ENCODE measurements at places on chromosomes 12 and 14.

GRCh38 chr14:64773046-64773445, 68.8 kb downstream of the PLEKHG3 start:
- DNase-seq: no peak

- no peak for DNase-seq
Observed at GRCh38 chr12:109735825-109736551, 22.4 kb downstream of the FAM222A start.

DNA sequence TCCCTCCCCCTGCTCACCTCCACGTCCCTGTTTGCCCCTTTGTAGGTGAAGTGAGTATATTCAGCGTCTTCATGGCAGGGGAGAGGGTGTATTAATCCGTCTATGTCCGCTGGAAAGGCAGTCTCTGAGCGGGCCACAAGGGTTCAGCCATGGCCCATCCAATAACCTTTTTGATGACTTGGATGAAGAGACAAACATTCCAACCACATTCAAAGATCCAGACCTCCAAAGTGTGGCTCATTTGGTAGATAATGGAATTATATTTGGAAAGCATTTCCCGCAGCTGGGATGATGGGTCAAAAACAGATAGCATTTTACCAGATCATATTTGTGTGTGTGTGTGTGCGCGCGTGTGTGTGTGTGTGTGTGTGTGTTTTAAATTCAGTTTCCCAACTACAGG, 345.9 kb downstream of the DPF3 start:
- no peak for DNase-seq

DNA sequence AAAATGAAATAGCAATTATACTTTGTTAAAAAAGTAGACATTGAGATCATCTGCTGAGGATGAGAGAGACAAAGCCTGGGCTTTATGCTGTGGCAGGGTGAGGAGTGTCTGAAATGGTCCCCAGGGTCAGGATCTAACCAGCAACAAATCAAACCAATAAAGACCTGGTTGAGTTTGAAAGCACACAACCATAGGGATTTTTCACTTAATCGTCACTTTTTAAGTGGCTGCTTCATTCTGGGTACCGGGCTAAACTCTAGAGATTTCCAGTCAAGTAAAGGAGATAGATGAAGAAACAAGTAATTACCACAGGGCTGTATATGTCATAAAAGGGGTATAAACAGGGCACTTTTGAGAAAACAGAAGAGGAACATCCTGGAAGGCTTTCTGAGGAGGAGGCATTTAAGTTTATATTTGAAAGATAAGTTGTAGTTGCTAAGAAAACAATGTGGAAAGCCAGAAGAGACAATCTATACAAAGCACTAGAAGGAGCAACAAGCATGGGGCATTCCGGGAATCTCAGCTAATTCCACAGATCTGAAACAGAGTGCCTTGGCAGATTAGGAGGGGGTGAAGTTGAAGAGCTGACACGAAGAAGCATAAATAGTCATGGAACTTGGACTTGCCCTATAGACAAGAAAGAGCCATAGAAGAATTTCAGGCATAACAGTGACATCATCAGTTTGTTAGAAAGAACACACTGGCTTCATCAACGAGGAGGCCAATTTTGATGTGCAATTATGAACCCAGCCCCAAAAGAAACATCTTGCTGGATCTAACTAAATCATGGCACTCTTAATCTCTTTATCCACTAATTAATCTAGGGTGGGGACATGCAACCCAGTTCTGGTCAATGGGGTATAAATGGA, 46.9 kb upstream of the FRS2 start:
- no peak for DNase-seq

DNA sequence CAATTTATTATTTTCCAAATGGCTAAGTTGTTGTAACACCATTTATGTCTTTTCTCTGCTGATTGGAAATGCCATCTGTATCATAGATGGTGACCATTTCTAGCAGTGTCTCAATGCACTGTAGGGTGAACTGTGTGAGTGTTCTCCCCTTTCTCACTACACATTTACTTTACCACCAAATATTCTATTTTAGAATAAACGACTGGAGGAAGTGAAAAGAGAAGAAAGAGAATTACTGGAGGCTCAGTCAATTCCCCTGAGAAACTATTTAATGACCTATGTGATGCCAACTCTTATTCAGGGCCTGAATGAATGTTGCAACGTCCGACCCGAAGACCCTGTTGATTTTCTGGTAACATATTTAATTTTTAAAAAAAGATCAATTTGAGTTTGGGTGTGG, 15.5 kb upstream of the PAPOLA start:
- DNase-seq: no peak

GRCh38 chr14:51394384-51394783, 154.3 kb downstream of the TMX1 start:
- no peak for DNase-seq

- no peak for DNase-seq
Observed at GRCh38 chr12:96471368-96472050, 17.9 kb upstream of the CFAP54 start.

DNA sequence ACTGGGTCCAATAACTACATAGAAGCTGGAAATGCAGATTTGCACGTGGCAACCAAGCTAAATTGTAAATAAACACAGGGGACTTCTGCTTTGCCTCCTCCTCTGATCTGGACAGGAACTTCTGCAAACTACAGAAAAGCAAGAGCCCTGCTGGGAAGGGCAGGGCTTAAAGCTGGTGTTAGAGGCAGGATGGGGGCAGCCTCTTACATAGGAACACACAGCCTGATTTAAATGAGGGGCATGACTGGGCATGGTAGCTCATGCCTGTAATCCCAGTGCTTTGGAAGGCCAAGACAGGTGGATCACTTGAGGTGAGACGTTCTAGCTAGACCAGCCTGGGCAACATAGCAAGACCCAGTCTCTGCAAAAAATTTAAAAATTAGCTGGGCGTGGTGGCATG, 46.7 kb downstream of the ERH start:
- no peak for DNase-seq

GRCh38 chr14:72291908-72292688, 359.9 kb downstream of the RGS6 start:
- DNase-seq: peak; percentile 31

- no peak for DNase-seq
Observed at GRCh38 chr12:80747800-80748199, 31.1 kb downstream of the MYF5 start.

DNA sequence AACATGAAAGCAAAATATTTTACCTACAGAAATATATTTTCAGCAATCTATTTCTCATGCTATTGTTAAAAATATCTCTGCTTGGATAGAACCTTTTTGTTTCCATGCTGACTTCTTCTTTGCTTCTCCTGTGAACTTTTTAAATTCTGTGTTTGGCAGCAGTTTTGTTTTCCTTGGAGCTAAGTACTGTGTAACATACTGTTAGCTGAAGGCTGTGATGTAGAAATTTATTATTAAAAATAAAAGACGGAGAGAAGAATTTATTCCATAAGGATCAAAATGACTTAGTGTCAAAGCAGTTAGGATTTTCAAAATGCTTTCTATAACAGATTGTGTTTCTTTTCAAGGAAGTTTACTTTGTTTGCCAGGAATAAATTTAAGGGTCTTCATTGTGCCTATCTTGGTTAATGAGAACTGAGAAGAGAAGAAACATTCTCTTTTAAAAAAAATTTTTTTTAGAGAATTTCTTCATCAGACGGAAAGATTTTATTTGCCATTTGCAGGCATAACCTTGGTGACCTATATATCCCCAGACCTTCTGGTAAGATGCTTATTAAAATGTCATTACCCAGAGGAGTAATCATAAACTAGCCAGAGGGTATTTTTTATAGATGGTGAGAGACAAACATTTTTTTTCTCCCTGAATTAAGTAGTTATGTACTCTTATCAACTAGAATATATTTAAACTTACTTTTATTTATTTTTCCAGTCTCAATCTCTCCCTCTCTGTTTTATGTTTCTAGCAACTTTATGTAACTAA, 147.1 kb upstream of the SLCO1C1 start:
- DNase-seq: no peak

- no peak for DNase-seq
Observed at GRCh38 chr12:87518481-87518880, 510.7 kb downstream of the C12orf50 start.

GRCh38 chr12:45582986-45583659, 146.4 kb upstream of the ARID2 start:
- no peak for DNase-seq

GRCh38 chr12:39902821-39903220, 203.1 kb downstream of the SLC2A13 start:
- no peak for DNase-seq

DNA sequence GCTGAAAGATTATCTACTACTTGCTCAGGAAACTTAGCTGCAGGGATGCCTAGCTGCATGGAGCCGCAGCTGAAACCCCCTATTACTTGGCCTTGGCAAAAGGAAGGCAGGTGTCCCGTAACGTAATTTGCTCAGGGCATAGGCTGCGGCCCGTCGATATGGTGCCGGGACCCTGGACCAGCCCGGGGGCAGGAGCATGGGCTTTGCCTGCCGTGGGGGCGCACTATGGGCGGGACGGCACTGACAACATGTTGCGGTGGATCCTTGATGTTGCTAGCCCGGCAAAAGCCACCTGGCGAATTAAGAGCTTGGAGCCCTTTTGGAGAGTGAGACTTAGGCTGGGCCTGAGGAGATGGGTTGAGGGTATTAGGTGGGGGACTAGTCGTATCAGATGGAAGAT, 1551.2 kb downstream of the AACS start:
- DNase-seq: no peak

GRCh38 chr14:72998252-72998903, 28.5 kb downstream of the ZFYVE1 start:
- DNase-seq: no peak

DNA sequence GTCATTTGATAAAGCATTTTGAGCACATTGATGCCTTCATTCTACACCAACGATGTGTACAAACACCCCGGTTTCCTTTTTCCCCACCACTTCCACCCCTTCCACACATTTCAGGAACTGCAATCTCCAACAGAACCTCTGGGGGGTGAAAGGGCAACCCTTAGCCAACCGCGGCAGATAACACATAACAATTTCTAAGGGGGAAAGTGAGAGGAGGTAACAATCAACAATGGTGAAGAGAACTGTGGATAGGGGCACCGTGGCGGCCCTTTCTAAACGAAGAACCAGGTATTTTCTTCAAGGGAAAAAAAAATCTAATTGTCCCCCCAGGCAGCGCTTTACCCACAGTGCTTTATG, 1.1 kb downstream of the KITLG start:
- DNase-seq: peak; percentile 17

DNA sequence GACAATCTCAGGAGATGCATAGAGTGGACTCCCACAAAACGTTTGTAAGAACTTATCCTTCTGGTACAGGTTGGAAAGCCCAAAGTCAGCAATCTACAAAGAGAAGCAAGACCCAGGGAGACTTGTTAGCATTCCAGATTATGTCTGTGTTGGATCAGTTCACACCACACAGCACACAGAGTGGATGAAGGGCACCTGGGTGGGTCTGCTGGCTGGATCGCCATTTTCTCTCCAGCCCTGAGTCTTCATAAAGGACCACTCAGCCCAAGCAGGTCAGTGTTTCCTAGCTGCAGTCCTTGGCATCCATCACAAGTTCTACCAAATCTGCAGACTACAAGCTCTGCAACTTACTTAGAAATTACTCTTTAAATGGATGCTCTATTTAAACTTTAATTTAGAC, 66.0 kb downstream of the NUAK1 start:
- DNase-seq: no peak

Data from NCI-H446 (cell line).